Kidney (tissue), 22 donors: ENCODE measurements at places on chromosomes 6 and 20.

DNA sequence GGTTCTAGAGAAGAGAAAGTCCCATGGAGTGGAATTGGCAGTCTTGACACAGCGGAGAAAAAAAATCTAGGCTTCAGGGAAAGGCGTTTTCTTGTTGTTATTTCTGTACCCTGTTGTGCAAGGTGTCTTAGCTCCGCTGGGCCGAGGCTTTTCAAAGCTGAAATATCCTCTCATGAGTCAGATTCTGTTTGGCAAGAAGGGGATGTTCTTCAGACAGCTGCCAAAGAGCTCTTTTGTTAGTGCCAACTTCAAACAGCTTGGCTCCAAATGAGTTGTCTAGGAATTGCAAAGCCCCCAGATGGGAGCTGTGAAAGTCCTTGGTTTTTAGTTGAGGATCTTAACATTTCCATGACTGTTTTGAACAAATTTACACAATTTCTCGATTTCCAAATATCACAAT lies 45.6 kb downstream of the LRRN4 start:
- no peak for DNase-seq

GRCh38 chr6:1313767-1314503 lies 2.0 kb downstream of the FOXQ1 start:
- peak; percentile 69 for DNase-seq

DNA sequence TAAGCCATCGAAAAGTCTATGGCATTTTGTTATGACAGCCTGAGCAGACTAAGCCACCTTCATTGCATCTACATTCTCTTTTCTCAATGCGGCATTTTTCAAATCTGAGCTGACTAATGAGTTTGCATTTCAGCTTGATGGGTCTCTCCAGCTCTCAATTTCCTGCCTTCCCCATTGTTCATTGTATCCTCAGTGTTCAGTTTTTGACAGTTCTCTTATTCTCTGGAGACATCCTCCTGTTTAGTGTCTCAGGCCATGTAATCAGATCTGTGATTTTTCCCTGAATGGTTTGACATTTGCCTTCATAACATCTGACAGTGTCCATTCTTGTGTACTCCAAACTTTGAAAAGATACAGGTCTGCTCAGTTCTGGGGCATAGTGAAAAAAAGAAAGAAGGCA lies 27.9 kb upstream of the MCM3 start:
- no peak for DNase-seq

- no peak for DNase-seq
Observed at GRCh38 chr6:111381123-111381522, 101.9 kb downstream of the REV3L start.

GRCh38 chr6:144415835-144416237 lies 130.7 kb downstream of the UTRN start:
- no peak for DNase-seq

- DNase-seq: no peak
Observed at GRCh38 chr20:44071526-44072111, 115.4 kb downstream of the JPH2 start.

- DNase-seq: no peak
Observed at GRCh38 chr6:88619951-88620350, 343.5 kb downstream of the RNGTT start.

GRCh38 chr6:72328775-72329174 lies 293.1 kb upstream of the KCNQ5 start:
- DNase-seq: no peak

GRCh38 chr6:154230393-154230792 lies 126.2 kb downstream of the IPCEF1 start:
- no peak for DNase-seq

- DNase-seq: no peak
Observed at GRCh38 chr6:47044397-47044796, 2.3 kb upstream of the ADGRF1 start.

DNA sequence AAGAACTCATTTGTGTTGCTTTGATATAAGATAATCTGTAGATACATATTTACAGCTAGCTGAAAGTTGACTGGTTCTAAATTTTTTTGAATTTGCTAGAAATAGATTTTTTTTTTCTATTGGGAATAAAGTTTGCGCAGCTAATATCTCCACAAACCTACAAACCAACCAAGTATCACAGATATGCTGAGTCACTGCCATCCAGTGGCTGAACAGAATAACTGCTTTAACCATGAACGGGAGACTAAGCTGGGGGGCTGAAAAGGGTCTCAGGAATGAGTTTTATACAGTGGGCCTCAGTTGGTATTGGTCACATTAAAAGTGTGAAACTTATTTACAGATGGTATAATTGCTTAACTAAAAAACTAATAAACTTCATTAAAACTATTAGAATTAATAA lies 326.7 kb upstream of the CNR1 start:
- no peak for DNase-seq

GRCh38 chr20:24819331-24819965 lies 129.6 kb upstream of the CST7 start:
- DNase-seq: no peak

DNA sequence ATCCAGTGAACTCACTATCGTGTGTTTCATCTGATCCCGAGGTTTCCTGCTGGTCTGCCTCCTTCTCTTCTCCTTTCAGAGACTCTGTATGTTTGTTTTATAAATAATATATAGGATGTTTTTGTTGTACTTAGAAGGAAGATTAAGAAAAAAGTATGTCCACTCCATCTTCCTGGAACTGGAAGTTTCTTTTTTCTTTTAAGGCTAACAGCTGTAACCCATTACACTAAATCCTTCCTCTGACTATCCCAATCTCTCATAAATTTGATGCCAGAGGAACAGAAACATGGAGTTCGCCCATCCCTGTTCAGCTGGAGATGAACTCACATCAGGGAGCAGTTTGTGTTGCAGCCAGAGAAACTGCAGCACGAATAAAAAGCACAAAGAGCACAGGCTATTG lies 20.7 kb downstream of the RIPK1 start:
- no peak for DNase-seq

DNA sequence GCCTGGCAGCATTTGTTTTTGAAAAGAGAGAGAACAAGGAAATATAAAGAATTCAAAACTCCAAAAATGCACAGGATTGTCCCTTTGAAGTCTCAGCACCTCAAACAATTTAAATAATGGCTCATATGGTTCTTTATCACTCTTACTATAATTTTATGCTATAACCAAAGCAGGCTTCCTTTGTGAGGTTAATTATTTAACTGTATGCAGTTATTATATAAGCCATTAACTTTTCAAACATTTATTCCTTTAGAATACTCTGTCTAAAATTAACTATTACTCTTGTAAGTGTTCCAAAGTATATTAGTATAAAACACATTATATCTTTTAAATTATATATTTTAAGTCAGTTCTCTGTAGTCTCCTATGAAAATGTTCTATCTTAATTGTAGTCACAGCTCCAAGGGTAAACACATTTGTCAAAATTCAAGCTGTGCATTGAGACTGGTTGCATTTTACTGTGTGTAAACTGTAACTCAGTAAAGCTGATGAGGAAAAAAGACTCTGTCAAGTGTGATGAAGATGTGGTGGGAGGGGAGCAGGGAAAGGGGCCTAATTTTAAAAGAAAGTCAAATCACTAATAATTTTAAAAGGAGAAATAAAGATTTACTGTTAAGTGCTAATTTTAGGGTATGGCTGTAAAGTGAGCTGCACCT lies 20.0 kb upstream of the PLAGL1 start:
- DNase-seq: peak; percentile 49

- DNase-seq: no peak
Observed at GRCh38 chr6:161918109-161918531, 644.3 kb upstream of the AGPAT4 start.

DNA sequence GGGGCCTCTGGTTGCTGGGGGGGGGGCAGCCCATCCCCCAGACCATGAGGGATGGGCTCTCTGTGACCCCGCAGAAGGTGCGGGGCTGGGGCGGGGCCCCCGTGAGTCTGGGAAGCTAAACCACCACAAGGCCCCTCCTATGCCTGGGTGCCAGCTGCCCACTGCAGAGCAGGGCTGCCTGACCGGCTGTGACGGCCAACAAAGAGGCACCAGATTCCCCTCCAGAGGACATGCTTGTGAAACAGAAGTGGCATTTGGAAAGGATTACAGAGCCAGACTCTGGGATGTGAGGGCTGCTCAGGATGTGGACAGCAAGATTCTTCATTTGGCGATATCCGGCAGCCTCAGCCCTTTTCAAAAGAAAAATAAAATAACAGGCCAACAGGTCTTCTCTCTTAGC lies 16.5 kb upstream of the NTSR1 start:
- DNase-seq: peak; percentile 71
